Effector memory CD4-positive, alpha-beta T cell (primary cell): ENCODE measurements at places on chromosomes 5 and 9.

- no peak for DNase-seq
These were observed 64.8 kb downstream of the UNC13B start for GRCh38 chr9:35226651-35227050.

- DNase-seq: no peak
These were observed 70.6 kb upstream of the SLC44A1 start for GRCh38 chr9:105173826-105174225.

DNA sequence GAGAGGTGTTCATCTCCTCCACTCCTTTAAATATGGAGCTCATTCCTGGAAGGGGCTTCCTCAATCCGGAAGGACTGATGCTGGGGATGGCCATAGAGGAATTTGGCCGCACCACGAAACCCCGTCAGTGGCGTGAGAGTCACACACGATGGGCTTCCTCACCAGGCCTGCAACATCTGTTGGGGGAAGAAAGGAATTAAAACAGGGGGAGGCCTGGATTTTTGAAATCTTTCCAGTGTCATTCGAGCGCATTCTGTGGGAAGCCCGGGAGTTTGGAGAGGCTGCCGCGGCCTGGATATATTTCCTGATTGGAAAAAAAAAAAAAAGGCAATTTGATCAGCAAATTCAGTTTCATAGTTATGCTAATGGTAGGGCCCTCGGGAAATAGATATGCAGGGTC, 76.3 kb upstream of the ORM1 start:
- DNase-seq: no peak

GRCh38 chr9:126626127-126626925, 12.6 kb downstream of the LMX1B start:
- DNase-seq: no peak

DNA sequence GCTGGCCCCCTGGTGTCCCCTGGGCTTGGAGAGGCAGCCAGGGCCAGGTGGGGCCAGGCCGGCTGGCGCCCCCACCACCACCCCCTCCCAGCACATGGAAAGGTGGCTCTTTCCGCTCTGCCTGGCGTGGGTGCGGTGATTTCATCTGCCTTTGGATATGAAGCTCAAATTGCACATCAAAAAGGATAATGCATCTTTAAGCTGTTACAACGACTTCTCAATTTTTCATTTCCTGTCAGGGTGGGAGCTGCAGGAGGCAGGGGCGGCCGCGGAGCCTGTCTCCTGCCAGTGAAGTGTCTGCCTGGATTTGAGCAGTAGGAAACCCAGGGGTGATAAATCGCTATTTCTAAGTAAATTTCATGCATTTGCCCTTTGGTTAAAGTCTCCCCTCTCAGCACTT, 169.2 kb upstream of the MVB12B start:
- DNase-seq: no peak

GRCh38 chr5:72465601-72466563, 41.3 kb downstream of the ZNF366 start:
- DNase-seq: no peak

- no peak for DNase-seq
These were observed 168.4 kb upstream of the MPDZ start for GRCh38 chr9:13447843-13448422.

DNA sequence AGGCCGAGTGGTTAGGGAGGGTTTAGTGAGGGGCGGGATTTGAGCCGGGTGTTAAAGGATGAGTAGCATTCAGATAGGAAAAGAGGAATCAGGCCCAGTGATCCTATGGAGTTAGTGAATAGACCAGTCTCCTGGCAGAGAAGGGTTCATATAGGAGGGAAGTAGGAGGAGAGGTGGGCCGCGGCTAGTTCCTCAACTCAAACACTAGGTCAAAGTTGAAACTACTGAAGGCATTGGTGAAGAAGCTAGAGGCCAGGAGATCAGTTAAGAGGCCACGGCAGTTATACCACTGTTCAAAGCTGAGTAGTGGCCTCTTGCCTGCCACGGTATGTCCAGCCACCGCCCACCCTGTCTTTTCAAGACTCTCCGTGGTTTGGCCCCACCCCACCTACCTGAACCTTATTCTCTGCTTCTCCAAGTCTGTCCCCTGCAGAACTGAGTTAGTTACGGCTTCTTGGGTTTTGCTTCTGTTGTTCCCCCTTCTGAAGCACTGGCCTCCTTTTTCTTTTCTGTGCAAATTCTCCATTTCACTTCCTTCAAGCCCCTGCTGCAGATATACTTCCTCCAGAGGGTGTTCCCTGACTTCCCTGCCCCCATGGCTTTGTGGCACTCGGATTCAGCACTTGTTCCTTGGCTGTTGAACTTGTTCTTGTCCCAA, 1.8 kb downstream of the ZBTB34 start:
- no peak for DNase-seq

DNA sequence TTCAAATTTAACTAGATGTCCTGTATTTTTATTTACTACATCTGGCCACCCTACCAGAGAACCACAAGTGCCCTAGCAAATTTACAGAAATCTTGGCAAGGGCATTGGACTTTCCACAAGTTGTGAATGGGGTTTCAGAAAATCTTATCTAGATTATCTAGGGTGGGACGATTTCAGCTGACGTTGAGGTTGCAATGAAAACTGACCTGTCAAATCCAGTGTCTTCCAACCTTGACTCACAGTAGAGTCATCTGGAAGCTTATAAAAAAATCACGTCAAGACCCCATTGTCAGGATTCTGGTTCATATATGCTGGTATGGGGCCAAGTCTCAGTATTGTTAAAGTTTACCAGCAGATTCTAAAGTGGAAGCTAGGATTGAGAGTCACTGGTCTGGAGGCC, 109.6 kb upstream of the ACTBL2 start:
- DNase-seq: no peak
